ENCODE measurements at places on chromosomes 3 and 15. TPM values are rescaled to one million over a fixed set of nuclear protein-coding genes. Genes with fewer than 3 reads are reported as not detected.

DNA sequence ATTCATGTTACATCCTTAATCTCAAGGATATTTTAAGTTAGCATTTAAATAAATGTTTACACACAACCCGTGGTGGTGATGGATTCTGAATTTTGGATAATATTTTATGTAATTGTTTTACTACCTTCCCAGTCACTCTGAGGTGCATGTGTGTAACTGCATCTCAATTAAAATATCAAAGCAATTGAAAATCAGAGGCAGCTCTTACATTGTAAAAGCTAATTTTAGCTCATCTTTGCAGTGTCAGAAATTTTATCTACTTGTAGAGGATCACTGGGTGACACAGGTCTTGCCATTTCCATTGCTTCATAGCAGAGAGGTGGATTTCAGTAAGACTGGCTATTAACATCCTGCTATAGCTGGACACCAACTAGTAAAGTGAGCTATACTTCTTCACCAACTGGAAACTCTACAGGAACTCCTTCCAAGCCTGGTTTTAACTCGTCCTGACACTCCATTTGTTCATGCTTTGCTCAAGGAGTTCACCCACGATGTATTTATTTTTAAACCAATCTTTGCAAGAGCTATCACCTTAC, 19.6 kb upstream of the MITF start:
- H3K36me3 ChIP-seq = no peaks in the 10 kb centered on the region
- H3K4me1 ChIP-seq = no peaks in the 10 kb centered on the region
- H3K27me3 ChIP-seq = no peaks in the 10 kb centered on the region
- no peak overlapping the region for H3K27ac ChIP-seq
- no peak for DNase-seq
- H3K4me3 ChIP-seq = no peak overlapping the region

- H3K36me3 ChIP-seq = no peaks in the 10 kb centered on the region
- H3K4me1 ChIP-seq = no peaks in the 10 kb centered on the region
- H3K27me3 ChIP-seq = peaks cover 22% of the 10 kb centered on the region
- H3K27ac ChIP-seq = no peak overlapping the region
These were observed 14.5 kb downstream of the ARHGEF26 start for GRCh38 chr3:154135511-154136173.

GRCh38 chr15:74821091-74821789, 5.2 kb upstream of the CPLX3 start:
- H3K4me3 ChIP-seq = no peak overlapping the region
- H3K27ac ChIP-seq = no peak overlapping the region
- H3K27me3 ChIP-seq = peaks cover 13% of the 10 kb centered on the region
- H3K4me1 ChIP-seq = peaks cover 11% of the 10 kb centered on the region
- no peak for DNase-seq

- H3K27ac ChIP-seq = no peak overlapping the region
- no peak overlapping the region for H3K4me3 ChIP-seq
These were observed 61.7 kb downstream of the TGFBR2 start for GRCh38 chr3:30668051-30668609.

DNA sequence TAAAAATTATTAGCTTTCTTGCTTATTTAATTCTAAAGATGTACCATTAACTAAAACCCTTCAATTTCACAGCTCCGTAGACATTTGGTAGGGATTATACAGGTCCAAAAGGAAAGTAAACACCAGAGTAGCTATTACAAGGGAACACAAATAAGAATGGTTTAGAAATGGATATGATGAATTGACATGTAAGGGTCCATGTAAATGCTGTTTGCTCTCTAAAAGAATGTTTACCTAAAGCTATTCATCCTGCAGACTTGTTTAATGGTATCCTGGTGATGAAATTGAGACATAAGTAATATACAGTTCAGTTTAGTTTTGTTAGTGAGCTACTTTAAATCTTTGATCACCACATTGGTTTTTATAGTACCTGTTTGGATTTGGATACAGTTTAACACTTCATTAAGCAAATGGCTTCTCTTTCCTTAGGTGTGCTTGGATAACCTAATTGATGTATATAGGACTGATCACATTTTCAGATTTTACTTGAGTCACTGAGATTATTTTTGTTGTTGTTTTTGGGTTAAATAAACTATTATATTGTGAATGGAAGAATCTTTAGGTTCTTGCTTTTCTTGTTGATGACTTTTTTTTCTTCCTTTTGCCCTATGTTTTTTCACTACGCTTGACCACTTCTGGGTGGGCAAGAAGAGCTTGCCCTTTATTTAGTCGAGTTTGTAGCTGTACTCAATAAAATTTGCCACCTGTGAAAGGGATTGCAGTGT, 115.4 kb downstream of the TCF12 start:
- H3K4me1 ChIP-seq = peaks cover 20% of the 10 kb centered on the region
- no peak overlapping the region for H3K27ac ChIP-seq
- H3K27me3 ChIP-seq = no peaks in the 10 kb centered on the region
- DNase-seq = no peak
- H3K4me3 ChIP-seq = no peak overlapping the region

GRCh38 chr3:178088963-178089362, 447.3 kb upstream of the KCNMB2 start:
- H3K27ac ChIP-seq = no peak overlapping the region
- no peak overlapping the region for H3K4me3 ChIP-seq
- no peaks in the 10 kb centered on the region for H3K36me3 ChIP-seq
- peaks cover 2% of the 10 kb centered on the region for H3K4me1 ChIP-seq
- no peaks in the 10 kb centered on the region for H3K27me3 ChIP-seq
- no peak for DNase-seq

- H3K4me1 ChIP-seq = peaks cover 6% of the 10 kb centered on the region
- H3K27me3 ChIP-seq = peaks cover 44% of the 10 kb centered on the region
- H3K36me3 ChIP-seq = no peaks in the 10 kb centered on the region
- no peak overlapping the region for H3K4me3 ChIP-seq
- no peak overlapping the region for H3K27ac ChIP-seq
- no peak for DNase-seq
These were observed 125.4 kb downstream of the NUP210 start for GRCh38 chr3:13294442-13295351.

GRCh38 chr3:186732169-186732766, 15.1 kb downstream of the KNG1 start:
- H3K27me3 ChIP-seq = no peaks in the 10 kb centered on the region
- no peaks in the 10 kb centered on the region for H3K36me3 ChIP-seq
- DNase-seq = no peak
- H3K4me1 ChIP-seq = peaks cover 2% of the 10 kb centered on the region
- no peak overlapping the region for H3K27ac ChIP-seq

DNA sequence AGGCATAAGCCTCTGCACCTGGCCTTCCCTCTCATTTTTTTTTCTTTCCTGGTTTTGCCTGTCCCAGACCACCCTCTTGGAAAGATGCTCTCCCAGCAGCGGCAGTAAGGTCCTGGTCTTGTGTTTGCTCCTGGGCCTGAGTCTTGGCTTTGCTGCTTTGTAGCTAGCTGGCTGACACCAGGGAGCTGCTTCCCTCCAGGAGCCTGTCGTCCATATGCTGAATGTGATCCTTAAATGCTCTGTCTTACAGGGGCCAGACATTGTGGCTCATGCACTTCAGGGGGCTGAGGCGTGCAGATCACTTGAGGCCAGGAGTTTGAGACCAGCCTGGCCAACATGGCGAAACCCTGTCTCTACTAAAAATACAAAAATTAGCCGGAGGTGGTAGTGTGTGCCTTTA, 17.2 kb downstream of the FLNB start:
- peaks cover 19% of the 10 kb centered on the region for H3K4me1 ChIP-seq
- no peaks in the 10 kb centered on the region for H3K36me3 ChIP-seq
- no peak overlapping the region for H3K4me3 ChIP-seq
- peaks cover 8% of the 10 kb centered on the region for H3K27me3 ChIP-seq
- H3K27ac ChIP-seq = no peak overlapping the region

DNA sequence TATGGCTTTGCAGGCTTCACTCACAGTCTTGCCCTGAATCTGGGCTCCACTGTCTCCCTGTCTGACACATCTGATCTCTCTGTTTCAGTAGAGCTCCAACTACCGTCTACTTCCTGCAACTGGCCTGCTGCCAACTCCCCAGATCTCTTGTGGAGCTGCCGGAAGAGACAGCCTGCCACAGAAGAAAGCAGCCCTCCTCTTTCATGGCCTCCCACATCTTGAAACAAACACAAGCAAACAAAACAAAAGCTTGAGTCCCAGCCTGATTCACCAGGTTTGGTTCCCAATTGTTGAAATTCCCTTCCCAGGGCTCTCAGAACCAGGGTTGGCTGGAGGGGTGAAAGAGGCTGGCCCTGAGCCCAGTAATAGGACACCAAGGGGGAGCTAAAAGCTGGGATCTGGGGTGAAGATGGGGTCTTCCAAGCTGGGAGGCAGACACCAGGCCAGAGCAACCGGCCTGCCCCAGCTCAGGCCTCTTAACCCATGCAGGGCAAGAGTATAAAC, 55.3 kb upstream of the CA12 start:
- peak; percentile 71 for DNase-seq
- H3K4me1 ChIP-seq = peaks cover 18% of the 10 kb centered on the region
- no peak overlapping the region for H3K4me3 ChIP-seq
- no peaks in the 10 kb centered on the region for H3K27me3 ChIP-seq

GRCh38 chr15:39312984-39313383, 267.9 kb upstream of the THBS1 start:
- no peak for DNase-seq
- no peak overlapping the region for H3K27ac ChIP-seq
- H3K36me3 ChIP-seq = no peaks in the 10 kb centered on the region
- no peaks in the 10 kb centered on the region for H3K4me1 ChIP-seq
- peaks cover 25% of the 10 kb centered on the region for H3K27me3 ChIP-seq

GRCh38 chr3:7740458-7740857, 761.2 kb upstream of the LMCD1 start:
- no peaks in the 10 kb centered on the region for H3K27me3 ChIP-seq
- no peaks in the 10 kb centered on the region for H3K36me3 ChIP-seq
- H3K4me1 ChIP-seq = no peaks in the 10 kb centered on the region
- no peak for DNase-seq
- no peak overlapping the region for H3K4me3 ChIP-seq

DNA sequence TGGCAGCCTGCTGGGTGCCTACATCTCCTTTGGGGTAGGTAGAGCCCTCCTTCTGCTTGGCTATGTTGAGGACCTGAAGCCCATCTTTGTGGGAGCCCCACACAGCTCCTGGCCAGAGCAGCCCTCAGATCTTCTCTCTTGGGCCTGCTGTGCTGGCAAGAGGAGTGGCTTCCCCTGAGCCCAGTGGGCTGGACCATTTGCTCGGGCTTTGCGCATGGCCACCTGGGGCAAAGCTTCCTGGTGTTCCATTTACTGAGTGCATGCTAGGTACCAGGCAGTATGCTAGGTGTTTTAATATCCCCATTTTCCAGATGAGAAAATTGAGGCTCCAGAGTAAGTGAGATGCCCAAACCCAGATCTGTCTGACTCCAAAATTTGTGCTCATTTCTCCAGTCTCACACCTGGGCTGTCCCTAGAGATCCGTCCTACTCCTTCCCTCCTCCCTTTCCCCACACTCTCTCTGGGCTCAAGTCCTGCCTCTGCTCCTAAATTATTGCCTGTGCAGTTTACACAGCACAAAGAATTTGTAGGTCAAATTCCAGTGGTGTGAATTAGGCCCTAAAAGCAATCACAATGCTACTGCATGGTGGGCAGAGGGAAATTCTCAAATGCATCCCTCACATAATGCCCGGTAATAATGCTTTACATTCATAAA, 39.7 kb downstream of the SLC28A1 start:
- no peaks in the 10 kb centered on the region for H3K36me3 ChIP-seq
- no peak for DNase-seq
- H3K27me3 ChIP-seq = no peaks in the 10 kb centered on the region
- no peak overlapping the region for H3K27ac ChIP-seq
- peaks cover 6% of the 10 kb centered on the region for H3K4me1 ChIP-seq

GRCh38 chr15:74519311-74519710, 21.7 kb upstream of the ARID3B start:
- no peak for DNase-seq
- no peaks in the 10 kb centered on the region for H3K27me3 ChIP-seq
- no peak overlapping the region for H3K4me3 ChIP-seq
- H3K4me1 ChIP-seq = peaks cover 3% of the 10 kb centered on the region
- no peak overlapping the region for H3K27ac ChIP-seq

DNA sequence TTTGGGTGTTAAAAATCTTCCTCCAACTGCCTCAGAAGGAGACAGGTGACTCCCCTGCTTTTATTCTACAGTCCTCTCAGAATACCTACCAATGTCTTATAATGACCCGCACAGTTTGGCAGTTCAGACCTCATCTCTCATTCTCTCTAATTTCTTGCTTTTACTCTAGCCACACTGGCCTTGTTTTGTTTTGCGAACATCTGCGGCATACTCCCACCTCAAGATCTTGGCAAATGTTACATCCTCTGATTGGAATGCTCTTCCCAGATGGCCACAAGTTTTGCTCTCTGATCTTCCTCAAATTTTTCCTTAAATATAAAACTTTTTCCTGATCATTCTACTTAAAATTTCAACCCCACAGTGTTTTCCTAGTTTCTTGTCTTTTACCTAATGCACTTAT, 94.1 kb downstream of the PLSCR2 start:
- DNase-seq = no peak
- H3K36me3 ChIP-seq = no peaks in the 10 kb centered on the region
- no peaks in the 10 kb centered on the region for H3K4me1 ChIP-seq
- no peak overlapping the region for H3K27ac ChIP-seq
- H3K4me3 ChIP-seq = no peak overlapping the region
- H3K27me3 ChIP-seq = no peaks in the 10 kb centered on the region

GRCh38 chr3:149448331-149448831, 26.1 kb upstream of the TM4SF4 start:
- H3K27ac ChIP-seq = no peak overlapping the region
- no peak for DNase-seq
- H3K27me3 ChIP-seq = peaks cover 9% of the 10 kb centered on the region
- no peak overlapping the region for H3K4me3 ChIP-seq
- H3K36me3 ChIP-seq = peaks cover 3% of the 10 kb centered on the region

DNA sequence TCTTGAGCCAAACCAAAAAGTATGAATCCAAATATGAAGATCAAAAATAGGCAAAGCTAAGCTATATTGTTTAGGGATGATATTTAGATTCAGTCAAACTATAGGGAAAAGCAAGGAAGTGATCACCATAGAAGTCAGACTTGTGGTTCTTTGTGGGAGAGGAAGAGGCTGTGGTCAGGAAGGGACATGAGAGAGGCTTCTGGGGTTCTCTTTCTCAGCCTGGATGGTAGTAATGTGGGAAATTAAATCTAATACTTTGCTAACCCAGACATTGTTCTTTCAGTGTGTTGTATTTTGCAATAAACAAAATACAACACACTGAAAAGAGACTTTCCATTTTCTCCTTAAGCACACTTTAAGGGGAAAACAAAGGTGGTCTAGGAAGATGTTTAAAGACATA, 3.1 kb downstream of the CX3CR1 start:
- H3K4me3 ChIP-seq = no peak overlapping the region
- peaks cover 15% of the 10 kb centered on the region for H3K27me3 ChIP-seq
- no peak for DNase-seq
- H3K4me1 ChIP-seq = peaks cover 41% of the 10 kb centered on the region
- no peak overlapping the region for H3K27ac ChIP-seq
- H3K36me3 ChIP-seq = no peaks in the 10 kb centered on the region

DNA sequence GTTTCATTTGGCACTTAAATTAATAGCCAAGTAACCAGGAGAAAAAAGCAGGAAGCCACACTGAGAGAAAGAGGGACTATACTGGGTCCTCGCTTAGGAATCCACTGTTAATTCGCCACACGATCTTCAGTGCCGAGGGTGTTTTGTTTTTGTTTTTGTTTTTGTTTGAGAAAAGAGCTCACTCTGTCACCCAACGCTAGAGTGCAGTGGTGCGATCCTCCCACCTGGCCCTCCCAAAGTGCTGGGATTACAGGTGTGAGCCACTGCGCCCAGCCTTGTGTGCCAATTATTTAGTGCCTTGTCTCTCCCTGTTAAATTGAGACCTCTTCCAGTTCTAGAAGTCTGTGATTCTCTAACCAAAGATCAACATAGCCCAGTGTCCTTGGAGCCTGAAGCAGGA, 53.8 kb upstream of the TPM1 start:
- H3K4me3 ChIP-seq = no peak overlapping the region
- no peaks in the 10 kb centered on the region for H3K4me1 ChIP-seq
- peaks cover 39% of the 10 kb centered on the region for H3K27me3 ChIP-seq
- H3K36me3 ChIP-seq = no peaks in the 10 kb centered on the region

The SETD5 gene
- total RNA-seq = 147 TPM

The RAB8B gene
- 128 TPM for total RNA-seq

The GPR15 gene
- total RNA-seq = 182 TPM
